Hepatocyte (in vitro differentiated cells): ENCODE measurements at places on chromosomes 4 and X. TPM values are rescaled to one million over a fixed set of nuclear protein-coding genes. Genes with fewer than 3 reads are reported as not detected.

- no peak for DNase-seq
These were observed 1.6 kb upstream of the AP1S2 start for GRCh38 chrX:15856222-15856587.

Gene IL21
- not detected in 2 replicates for total RNA-seq

Gene TRMT44
- 13.2 and 20.1 TPM in 2 replicates for total RNA-seq

GRCh38 chr4:106914223-106914622 lies 121.9 kb downstream of the DKK2 start:
- DNase-seq = no peak

- DNase-seq = no peak
These were observed 96.9 kb downstream of the EGF start for GRCh38 chr4:110009550-110009949.

- no peak for DNase-seq
These were observed 33.8 kb downstream of the NDP start for GRCh38 chrX:43939187-43939926.

Gene TBC1D19
- total RNA-seq = 13.3 and 21.9 TPM in 2 replicates

- no peak for DNase-seq
These were observed 718.7 kb upstream of the TENM3 start for GRCh38 chr4:181524499-181524898.

- DNase-seq = peak; percentile 14
These were observed 1574.7 kb downstream of the STIM2 start for GRCh38 chr4:28435314-28435713.

GRCh38 chr4:8044699-8045098 lies 105.0 kb upstream of the AFAP1 start:
- no peak for DNase-seq

Gene CT83
- not detected in 2 replicates for total RNA-seq

Gene TRIM75
- 0.17 TPM in 1 of 2 replicates, not detected in the other for total RNA-seq

- DNase-seq = no peak
These were observed 3.0 kb downstream of the ZIC3 start for GRCh38 chrX:137568741-137569469.

Gene EFHC2
- total RNA-seq = 1.8 and 3.7 TPM in 2 replicates

Gene CFAP99
- 0.04 TPM in 1 of 2 replicates, not detected in the other for total RNA-seq

GRCh38 chr4:135282676-135283075 lies 1081.1 kb upstream of the PABPC4L start:
- DNase-seq = no peak

Gene CYBB
- 2.5 and 5.1 TPM in 2 replicates for total RNA-seq

Gene ACE2
- 47.8 and 49.9 TPM in 2 replicates for total RNA-seq

GRCh38 chr4:5782829-5783476 lies 72.0 kb downstream of the EVC start:
- no peak for DNase-seq

Gene PLXNB3
- total RNA-seq = 0.27 and 1.4 TPM in 2 replicates

DNA sequence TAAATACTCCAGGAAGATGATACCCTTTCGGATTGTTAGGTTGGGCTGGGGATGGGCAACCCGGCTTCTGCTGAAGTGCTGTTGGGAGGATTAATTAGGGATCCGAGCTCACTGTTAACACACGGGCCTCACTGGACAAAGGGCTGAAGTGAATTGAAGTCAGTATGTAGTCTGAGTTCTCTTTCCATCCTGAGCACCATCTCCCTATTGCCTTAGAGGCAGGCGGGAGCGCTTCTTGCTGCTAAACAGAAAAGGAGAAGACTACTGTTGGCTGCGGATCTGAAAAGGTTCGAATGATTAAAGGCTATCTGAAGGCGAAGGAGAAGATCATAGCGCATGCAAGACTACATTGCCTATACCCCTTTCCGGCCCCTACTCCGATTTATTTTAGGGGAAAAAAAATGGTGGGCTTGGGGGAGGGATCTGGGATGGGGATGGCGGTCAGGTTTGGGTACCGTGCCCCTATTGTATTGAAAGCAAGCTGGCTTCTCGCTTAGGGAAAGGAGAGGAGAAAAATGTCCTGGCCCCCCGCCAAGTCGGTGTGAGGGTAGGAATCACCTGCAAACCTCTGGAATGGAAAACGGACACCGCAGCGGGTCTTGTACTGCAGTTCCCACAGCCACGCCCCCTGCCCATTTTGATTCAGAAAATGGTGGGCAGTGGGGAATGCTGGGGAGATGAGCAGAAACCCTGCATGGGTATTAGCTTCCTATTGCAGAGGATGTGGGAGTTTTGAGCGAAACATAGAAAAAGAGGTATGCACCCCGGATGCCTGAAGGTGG lies 22.3 kb downstream of the MORF4L2 start:
- no peak for DNase-seq

Gene CXCL8
- total RNA-seq = 32.5 and 43.9 TPM in 2 replicates

Gene VGLL1
- total RNA-seq = 4.1 and 4.8 TPM in 2 replicates

- no peak for DNase-seq
These were observed 33.7 kb upstream of the SPP1 start for GRCh38 chr4:87941537-87942392.

- peak; percentile 19 for DNase-seq
These were observed 21.9 kb upstream of the IGFBP7 start for GRCh38 chr4:57131849-57132742.

Gene NSG1
- 30.2 and 36.9 TPM in 2 replicates for total RNA-seq

GRCh38 chr4:169239221-169239905 lies 31.4 kb downstream of the SH3RF1 start:
- no peak for DNase-seq

Gene HS3ST1
- total RNA-seq = 1.5 and 1.7 TPM in 2 replicates

DNA sequence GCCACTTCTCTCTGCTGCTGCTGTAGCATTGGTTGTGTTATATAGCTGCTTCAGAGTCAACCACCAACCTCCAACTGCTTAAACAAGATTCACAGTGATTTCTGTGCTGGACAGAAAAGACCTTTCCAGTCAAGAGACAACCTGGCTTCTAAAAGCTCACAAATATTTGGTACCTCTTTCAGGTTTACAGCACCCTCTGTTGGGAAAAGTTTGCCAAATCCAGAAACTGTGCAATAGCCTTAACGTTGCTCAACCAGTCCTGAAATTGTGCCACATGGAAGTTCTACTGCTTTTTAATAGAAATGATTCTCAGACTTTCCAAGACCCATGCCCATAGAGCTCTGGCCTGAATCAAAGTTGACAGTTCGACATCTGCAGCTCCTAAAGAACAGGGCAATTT lies 842.1 kb upstream of the HTR2C start:
- DNase-seq = peak; percentile 66

GRCh38 chr4:37821953-37822605 lies 4.4 kb upstream of the PGM2 start:
- no peak for DNase-seq

Gene ATP5ME
- total RNA-seq = 83.8 and 143 TPM in 2 replicates

- DNase-seq = no peak
These were observed 67.1 kb upstream of the HS3ST1 start for GRCh38 chr4:11495818-11496217.

DNA sequence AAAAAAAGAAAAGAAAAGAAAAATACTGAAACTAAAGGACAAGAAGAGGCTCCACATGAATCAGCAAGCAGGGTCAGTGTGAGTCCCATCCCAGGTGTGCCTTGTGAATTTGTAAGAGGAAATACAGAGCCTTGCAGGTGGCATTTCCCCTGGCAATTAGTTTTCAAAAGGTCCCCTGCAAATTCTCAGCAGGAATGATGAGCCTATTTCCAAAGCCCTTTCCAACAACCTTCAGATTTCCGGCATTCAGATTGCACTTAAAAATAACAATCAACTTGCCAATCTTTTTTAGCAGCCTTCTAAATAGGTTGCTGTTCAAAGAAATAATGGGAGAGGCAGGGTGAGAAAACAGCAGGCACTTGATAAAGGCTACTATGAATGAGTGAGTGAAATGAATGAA lies 66.4 kb upstream of the OR13H1 start:
- DNase-seq = no peak

Gene NWD2
- total RNA-seq = under 0.01 and 0.33 TPM in 2 replicates

DNA sequence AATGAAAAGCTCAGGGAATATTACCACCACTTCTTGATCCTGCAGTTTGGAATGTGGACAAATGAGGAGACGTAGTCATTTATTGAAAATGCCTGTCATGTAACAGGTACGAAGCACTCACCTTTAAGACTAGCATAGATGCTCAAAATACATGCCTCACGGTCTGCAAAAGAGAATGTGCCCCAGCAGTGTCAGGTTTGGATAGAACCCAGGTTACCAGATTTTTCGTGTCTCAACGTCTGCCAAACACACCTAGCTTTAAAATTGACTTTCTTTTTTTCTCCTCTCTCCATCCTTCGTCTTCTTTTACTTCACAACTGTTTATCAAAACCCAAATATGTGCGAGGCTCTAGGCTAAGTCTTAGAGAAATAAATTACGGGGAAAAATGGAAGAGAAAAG lies 606.8 kb upstream of the ATOH1 start:
- no peak for DNase-seq

DNA sequence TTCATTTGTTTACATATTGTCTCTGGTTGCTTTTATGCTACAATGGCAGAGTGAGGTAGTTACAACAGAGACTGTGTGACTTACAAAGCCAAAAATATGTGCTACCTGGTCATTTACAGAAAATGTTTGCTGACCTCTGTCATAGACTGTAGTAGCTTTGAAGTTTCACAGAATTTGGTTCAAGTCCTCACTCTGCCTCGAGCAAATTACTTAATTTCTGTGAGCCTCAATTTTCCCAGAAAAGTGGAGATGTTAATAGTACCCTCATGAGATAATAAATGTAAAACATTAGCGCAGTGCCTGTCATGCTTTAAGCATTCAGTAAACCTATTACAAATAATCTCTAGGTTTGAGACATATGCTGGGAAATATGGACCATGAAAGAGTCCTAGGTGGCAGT lies 18.4 kb upstream of the NRK start:
- DNase-seq = no peak

Gene SPANXA2
- not detected in 2 replicates for total RNA-seq

Gene CDX4
- not detected in 2 replicates for total RNA-seq

GRCh38 chrX:39012621-39013111 lies 211.4 kb downstream of the MID1IP1 start:
- no peak for DNase-seq

DNA sequence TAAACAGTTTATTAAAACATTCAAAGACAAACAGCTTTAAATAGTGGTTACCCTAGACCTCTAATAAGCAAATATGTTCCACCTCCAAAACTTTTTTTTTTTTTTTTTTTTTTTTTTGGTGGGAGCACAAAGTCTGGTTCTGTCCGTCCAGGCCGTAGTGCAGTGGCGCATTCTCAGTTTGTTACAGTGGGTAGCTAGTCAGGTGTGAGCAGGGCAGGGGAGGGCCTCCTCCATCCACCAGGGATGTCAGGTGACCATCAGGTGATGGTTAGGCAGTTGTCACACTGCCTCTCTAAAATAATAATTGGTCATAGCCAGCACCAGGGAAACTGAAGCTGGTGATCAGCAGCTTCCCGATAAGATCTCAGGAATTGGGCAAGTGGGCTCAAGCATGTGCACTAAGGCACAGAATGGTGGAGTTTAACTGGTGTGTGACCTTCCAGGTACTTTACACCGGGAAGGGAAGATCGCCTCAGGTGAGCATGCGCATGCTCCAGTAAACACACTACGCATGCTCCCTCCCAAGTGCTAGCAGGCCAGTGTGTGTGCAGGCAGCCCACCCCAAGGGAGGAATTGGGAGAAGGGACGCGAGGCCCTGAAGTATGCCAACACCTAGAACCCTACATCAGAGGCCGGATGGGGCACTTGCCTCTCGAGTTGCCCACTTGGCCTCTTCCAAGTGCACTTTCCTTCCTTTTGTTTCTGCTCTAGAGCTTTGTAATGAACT lies 27.2 kb downstream of the TNIP2 start:
- DNase-seq = no peak

DNA sequence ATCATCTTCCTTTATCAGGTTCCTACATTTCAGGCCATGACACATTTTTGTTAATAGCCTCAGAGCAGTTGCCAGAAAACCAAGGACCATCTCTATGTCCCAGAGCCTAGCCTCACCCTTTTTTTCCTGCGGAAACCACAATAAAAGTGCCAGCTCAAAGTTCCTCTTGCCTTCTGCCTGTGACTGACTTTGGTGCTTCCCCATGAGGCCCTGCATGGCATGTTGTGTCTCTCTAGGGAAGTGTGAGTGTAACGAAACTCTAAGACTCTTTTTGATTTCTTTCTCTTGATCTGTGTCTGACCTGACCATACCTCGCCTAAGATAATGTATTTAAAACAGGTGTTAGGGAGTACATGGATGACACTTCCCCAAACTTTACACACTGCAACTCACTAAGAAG lies 642.3 kb upstream of the BOD1L1 start:
- DNase-seq = no peak

GRCh38 chr4:37225778-37226177 lies 18.8 kb upstream of the NWD2 start:
- no peak for DNase-seq

DNA sequence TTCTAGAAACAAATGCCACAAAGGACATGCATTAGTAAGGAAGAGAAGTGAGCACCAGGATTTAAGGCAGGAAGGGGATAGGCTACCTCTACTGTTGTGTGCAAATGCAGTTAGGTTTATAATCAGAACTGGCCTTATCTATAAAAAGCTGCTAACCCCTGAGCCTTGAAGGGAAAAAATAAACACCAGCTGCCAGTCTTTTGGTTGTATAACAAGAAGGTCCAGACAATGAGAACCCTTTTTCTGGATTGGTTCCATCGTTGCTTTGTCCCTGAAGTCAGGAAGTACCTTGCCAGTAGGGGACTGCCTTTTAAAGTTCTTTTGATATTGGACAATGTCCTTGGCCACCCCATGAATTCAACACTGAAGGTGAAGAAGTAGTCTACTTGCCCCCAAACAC lies 126.7 kb upstream of the OTUD4 start:
- no peak for DNase-seq

DNA sequence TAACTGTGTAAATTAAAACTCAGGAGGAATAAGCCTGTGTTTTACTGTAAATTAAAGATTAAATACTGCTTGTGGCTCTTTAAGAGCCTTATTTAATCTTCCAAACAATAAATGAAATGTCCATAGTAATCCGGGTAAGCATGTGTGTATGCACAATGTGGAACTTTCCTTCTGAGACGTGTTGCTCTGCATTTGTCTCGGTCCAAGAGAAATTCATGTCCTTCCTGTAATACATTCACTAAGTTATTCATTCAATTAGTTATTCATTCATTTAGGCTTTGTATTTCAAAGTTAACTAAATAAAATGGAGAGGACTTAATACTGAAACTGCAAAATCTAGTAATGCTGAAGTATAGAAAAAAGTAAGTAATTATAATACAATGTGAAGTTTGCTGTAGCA lies 2728.8 kb downstream of the PCDH7 start:
- no peak for DNase-seq

DNA sequence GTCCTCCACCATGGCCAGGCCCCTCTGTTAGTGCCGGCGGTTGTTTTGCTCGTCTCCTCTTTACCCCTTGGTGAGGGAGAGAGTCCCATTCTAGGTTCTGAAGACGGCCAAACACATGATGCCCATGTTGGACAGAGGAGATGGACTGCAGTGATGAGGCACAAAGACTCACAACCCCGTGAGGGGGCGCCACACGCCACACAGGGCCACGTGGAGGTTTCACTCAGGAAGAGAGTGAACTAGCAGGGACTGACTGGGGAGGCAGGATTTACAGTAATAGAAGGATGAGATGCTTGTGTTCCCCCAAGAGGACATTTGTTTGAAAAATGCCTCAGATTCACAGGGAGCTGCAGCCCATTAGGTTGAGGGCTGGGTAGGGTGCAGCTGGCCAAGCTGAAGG lies 655.3 kb upstream of the FRG1 start:
- no peak for DNase-seq

- DNase-seq = no peak
These were observed 10.7 kb upstream of the NKX1-1 start for GRCh38 chr4:1416948-1417260.

- no peak for DNase-seq
These were observed 4.9 kb downstream of the OPHN1 start for GRCh38 chrX:68428431-68428830.

GRCh38 chr4:177351622-177352244 lies 42.1 kb downstream of the NEIL3 start:
- no peak for DNase-seq

GRCh38 chr4:152206646-152207377 lies 329.1 kb downstream of the FBXW7 start:
- no peak for DNase-seq
